Testis (tissue), 5 donors: ENCODE measurements at places on chromosomes 1 and 21. TPM values are rescaled to one million over a fixed set of nuclear protein-coding genes. Genes with fewer than 3 reads are reported as not detected.

Gene HJV
- total RNA-seq, result 0.43 TPM

Gene LCE1F
- total RNA-seq, result not detected

GRCh38 chr1:51653127-51653526, 36.2 kb downstream of the OSBPL9 start:
- peaks cover 27% of the 10 kb centered on the region for H3K4me1 ChIP-seq
- H3K27ac ChIP-seq, result peak overlapping the region; percentile 5
- no peaks in the 10 kb centered on the region for H3K36me3 ChIP-seq
- no peaks in the 10 kb centered on the region for H3K27me3 ChIP-seq
- H3K4me3 ChIP-seq, result no peak overlapping the region
- no peak for DNase-seq

- H3K27ac ChIP-seq, result no peak overlapping the region
- no peaks in the 10 kb centered on the region for H3K27me3 ChIP-seq
- no peak overlapping the region for H3K4me3 ChIP-seq
- peak; percentile 49 for DNase-seq
- H3K36me3 ChIP-seq, result no peaks in the 10 kb centered on the region
These were observed 10.9 kb downstream of the WNT4 start for GRCh38 chr1:22131875-22132486.

GRCh38 chr1:59580257-59580656, 234.5 kb upstream of the HOOK1 start:
- H3K27ac ChIP-seq, result no peak overlapping the region
- no peaks in the 10 kb centered on the region for H3K36me3 ChIP-seq
- H3K4me3 ChIP-seq, result no peak overlapping the region
- H3K27me3 ChIP-seq, result no peaks in the 10 kb centered on the region
- H3K4me1 ChIP-seq, result no peaks in the 10 kb centered on the region
- DNase-seq, result no peak

DNA sequence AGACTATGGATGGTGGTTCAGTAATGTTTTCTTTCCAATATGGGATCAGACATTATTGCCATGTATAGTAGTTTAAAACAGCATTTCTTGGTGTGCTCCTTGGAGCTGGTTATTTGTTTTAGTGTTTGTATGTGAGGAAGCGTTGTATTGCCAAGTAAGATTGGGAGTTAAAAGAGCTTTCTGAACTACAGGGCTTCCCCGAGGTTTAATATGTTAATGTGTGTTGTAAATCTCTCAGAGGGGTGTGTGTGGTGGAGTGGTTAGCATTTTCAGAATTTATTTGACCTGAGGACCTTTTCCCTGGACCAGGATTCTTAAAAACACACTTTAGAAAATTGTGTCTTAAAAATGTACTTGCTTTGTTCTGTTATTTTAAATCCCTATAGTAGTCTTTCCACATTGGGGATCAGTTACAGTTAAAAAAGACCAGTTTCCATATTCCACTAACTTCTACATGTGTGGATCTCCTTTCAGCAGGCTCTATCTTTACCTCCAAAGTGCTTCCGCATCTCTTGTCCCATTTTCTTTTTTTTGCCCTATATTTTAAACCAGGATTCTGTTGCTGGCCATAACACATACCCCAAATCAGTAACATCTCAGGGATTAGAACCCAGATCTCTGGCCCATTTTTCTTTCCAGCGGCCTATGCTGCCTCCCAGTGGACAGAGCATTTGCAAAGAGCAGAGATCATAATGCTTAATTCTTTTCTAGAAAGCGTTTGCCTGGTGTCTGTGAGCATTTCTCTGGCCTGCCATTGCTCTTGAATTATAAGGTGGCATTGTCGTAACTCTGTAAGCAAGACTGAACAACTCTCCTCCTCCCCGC, 58.6 kb downstream of the PBX1 start:
- no peak overlapping the region for H3K4me3 ChIP-seq
- H3K27ac ChIP-seq, result no peak overlapping the region
- peaks cover 9% of the 10 kb centered on the region for H3K4me1 ChIP-seq
- H3K27me3 ChIP-seq, result no peaks in the 10 kb centered on the region

DNA sequence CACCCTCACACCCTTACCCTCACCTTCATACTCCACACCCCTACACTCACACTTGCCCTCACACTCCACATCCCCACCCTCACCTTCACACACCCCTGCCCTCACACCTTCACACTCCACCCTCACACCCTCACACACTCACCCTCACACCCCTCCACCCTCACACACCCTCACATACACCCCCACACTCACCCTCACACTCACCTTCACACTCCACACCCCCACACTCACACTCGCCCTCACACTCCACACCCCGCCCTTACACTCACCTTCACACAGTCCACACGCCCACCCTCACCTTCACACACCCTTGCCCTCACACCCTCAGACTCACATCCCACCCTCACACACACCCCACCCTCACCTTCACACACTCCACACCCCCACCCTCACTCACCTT, 43.6 kb upstream of the EDN2 start:
- DNase-seq, result no peak
- H3K4me3 ChIP-seq, result no peak overlapping the region
- H3K27ac ChIP-seq, result no peak overlapping the region
- H3K4me1 ChIP-seq, result no peaks in the 10 kb centered on the region
- no peaks in the 10 kb centered on the region for H3K27me3 ChIP-seq

- H3K4me3 ChIP-seq, result no peak overlapping the region
- no peaks in the 10 kb centered on the region for H3K36me3 ChIP-seq
- DNase-seq, result no peak
- no peak overlapping the region for H3K27ac ChIP-seq
These were observed 108.7 kb upstream of the NFIA start for GRCh38 chr1:60973668-60974067.

DNA sequence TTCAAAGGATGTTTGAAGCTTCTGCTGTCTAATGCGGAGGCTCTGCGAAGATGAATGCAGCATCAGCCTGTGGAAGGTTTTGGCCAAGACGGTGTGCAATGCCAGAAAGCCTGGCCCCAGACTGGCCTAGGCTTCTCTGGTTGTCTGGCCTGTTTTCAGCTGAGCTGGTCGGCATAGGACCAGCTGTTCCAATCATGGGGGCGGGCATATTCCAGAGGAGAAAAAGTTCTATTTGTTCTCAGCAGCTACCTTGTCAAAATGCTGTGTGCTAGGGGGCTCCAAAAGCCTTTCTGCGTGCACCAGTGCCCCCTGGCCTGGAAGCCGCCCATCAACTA, 57.6 kb downstream of the TGFB2 start:
- H3K4me1 ChIP-seq, result peaks cover 3% of the 10 kb centered on the region
- no peaks in the 10 kb centered on the region for H3K27me3 ChIP-seq
- H3K27ac ChIP-seq, result no peak overlapping the region
- no peak overlapping the region for H3K4me3 ChIP-seq
- no peak for DNase-seq

DNA sequence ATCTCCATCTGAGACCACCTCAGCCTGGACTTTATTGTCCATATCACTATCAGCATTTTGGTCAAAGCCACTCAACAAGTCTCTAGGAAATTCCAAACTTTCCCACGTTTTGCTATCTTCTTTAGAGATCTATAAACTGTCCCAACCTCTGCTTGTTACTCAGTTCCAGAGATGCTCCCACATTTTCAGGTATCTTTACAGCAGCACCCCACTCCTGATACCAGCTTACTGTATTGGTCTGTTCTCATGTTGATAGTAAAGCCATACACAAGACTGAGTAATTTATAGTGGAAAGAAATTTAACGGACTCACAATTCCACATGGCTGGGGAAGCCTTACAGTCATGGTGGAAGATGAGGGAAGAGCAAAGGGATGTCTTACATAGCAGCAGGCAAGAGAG, 465.4 kb upstream of the PBX1 start:
- H3K4me3 ChIP-seq, result no peak overlapping the region
- H3K27ac ChIP-seq, result no peak overlapping the region
- H3K36me3 ChIP-seq, result no peaks in the 10 kb centered on the region
- no peaks in the 10 kb centered on the region for H3K4me1 ChIP-seq

- no peaks in the 10 kb centered on the region for H3K36me3 ChIP-seq
- no peak overlapping the region for H3K4me3 ChIP-seq
- H3K4me1 ChIP-seq, result no peaks in the 10 kb centered on the region
- no peaks in the 10 kb centered on the region for H3K27me3 ChIP-seq
These were observed 15.7 kb downstream of the TMEM81 start for GRCh38 chr1:205068457-205069040.
